Stimulated activated CD8-positive, alpha-beta memory T cell treated with anti-CD3 and anti-CD28 coated beads, Interleukin-15, amount 100 ng/mL, for 24 hours (primary cell): ENCODE measurements at places on chromosomes 16 and 17.

- DNase-seq: no peak
These were observed 52.0 kb upstream of the AMZ2 start for GRCh38 chr17:68195667-68196393.

- peak; percentile 52 for DNase-seq
These were observed 158.6 kb upstream of the CHMP6 start for GRCh38 chr17:80832888-80833583.

DNA sequence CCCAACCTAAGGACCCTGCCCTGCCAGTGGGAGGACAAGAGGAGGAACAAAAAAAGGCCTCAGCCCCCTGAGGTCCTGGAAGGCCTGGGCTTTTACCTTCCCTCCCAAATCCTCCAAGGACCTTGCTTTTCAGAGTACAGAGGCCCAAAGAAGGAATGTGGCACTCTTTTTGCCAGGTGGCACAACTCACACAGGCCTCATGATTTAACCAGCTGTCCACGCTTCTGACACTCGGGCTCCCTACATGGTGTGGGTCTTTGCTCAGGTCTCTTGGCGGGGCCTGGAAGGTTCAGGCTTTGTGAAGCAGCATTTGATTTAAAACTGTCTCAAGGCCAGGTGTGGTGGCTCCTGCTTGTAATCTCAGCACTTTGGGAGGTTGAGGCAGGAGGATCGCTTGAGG, 120.6 kb downstream of the ABCC6 start:
- DNase-seq: no peak

- DNase-seq: no peak
These were observed 346.2 kb downstream of the FOXL1 start for GRCh38 chr16:86924537-86924936.

GRCh38 chr17:5118219-5118618, 2.4 kb downstream of the USP6 start:
- DNase-seq: no peak

DNA sequence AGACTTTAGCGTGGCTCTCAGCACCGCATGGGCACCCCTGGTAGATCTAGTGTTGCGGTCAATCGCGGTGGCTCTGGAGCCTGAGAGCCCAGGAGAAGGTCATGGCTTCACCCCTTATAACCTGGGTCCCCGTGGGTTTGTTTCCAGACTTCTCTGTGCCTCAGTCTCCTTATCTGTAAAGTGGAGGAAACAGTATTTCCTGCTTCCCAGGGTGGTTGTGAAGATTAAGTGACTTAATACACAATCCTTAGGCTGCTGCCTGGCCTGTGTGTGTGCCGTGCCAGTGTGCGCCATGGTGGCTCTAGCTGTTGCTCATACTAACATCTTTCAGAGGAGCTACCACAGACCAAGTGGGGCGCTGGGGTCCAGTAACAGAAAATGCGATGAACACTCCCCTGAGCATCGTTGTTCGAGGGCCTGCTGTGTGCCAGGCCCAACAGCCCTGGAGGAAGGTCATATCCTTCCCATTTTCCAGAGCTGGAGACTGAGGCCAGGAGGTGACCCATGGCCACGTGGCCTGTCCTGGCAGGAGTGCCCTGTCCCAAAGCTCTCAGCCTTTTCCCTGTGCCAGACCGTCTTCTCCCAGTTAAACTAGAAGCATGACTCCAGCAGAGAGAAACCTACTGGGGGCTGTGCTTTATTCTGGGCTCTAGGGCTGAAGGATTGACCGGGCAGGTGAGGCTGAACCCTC, 70.1 kb downstream of the CMIP start:
- no peak for DNase-seq

- no peak for DNase-seq
These were observed 25.0 kb upstream of the C16orf78 start for GRCh38 chr16:49348408-49349176.

DNA sequence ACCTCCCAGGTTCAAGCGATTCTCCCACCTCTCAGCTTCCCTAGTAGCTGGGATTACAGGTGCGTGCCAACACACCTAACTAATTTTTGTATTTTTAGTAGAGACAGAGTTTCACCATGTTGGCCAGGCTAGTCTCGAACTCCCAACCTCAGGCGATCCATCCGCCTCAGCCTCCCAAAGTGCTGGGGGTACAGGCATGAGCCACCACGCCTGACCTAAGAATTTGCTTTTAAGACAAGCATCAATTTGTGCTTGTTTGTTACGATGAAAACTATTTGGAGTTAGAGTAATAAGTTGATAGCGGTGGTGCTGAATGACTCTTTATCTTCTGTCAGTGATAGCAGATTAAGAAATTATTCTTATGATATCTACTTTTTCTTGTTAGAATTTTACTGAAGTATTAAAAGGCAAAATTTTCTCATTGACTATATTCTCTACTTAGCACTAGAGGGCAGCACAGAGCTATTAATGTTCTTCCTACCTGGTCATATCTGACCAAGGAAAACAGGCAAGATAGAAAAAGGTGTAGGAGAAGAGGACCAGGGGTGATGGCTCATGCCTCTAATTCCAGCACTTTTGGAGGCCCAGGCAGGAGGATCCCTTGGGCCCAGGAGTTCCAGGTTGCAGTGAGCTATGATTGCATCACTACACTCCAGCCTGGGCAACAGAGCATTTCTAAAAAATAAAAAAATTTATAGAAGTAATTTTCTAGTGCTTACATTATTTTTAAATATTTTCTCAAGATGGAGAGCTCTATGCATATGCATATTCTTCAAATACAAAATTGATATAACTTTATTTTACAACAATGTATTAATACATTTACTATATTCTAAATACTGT, 24.5 kb downstream of the STXBP4 start:
- no peak for DNase-seq

GRCh38 chr17:67708378-67708777, 9.4 kb upstream of the NOL11 start:
- DNase-seq: no peak

DNA sequence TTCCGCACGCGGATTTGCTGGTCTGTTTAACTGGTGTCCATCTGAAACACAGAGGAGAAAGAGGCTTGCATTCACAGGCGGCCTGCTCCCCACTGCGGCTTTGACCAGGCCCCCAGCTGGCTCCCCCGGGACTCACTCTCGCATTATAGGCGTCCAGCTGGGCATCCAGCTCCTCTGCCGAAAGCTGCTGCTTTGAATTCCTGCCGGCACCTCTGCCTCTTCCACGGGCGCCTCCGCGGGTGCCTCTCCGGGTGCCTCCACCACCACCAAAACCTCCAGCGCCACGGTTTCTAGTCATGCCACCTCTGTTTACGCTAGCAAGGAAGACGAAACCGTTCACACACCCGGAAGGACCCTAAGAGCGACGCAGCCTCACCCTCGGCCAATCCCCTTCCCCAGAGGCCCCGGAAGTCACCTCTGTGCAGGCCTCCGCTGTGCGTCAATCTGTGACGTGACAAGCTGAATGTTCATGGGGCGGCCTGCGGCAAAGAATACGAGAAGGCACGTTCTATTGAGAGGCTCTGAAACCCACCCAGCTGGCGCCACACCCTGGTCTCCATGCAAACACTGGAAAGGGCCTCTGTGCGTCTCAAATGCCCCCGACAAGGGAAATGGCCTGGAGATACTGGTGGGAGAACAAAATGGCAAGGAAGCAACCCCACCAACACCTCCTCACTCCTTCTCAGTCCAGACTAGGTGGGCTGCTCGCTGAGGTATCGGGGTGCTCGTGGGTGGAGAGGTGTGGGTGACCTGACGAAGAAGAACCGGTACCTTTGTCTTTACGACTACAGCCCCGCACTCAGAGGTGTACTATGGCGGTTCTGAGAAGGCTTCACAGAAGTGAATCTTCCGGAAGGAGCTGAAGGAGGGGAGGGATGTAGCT, 3.0 kb downstream of the ALYREF start:
- DNase-seq: no peak

- DNase-seq: no peak
These were observed 240.1 kb downstream of the FTO start for GRCh38 chr16:53944025-53944424.
